Gastroesophageal sphincter (tissue), 4 donors: ENCODE measurements at places on chromosomes 5 and 9.

DNA sequence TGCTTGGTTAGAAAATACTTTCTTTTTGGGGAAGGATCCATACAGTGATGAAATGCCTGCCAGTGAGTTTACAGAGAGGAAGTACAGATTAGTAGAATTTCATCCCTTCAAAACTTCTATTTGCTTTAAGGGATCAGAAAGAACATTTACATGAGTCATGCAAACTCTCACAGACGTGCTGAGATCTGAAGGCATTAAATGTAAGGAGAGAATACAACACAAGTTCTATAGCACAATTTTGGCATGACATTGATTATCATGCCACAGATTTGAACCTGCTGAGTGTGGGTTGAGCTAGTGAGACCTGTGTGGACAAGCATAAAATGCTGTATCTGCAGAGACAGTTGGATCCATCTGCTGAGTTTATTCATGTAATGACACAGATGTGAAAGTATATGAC, 613.6 kb upstream of the SEMA6A start:
- ATAC-seq = no peak

GRCh38 chr5:154103233-154103632, 64.5 kb downstream of the MFAP3 start:
- no peak for ATAC-seq

DNA sequence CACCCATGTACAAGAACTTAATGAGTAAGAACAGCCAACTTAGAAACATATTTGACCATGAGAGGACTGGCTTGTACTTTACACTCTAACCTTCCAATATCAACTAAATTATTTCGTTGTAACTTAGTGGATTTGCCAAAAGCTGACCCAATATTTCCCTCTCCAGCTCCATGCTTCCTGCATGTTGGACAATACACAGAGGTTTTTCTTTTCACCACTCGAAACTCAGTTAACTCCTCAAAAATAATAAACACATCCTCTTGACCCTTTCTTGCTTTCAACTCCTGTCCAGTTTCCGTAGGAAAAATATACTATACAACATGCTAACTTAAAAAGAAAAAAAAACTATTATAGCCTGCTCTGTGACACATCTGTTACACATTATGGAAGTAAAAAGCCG, 188.9 kb downstream of the MPDZ start:
- ATAC-seq = no peak

- no peak for ATAC-seq
Observed at GRCh38 chr5:135657536-135658305, 78.9 kb upstream of the CXCL14 start.
